ENCODE measurements at places on chromosomes 5 and 9. TPM values are rescaled to one million over a fixed set of nuclear protein-coding genes. Genes with fewer than 3 reads are reported as not detected.

Gene TAS2R1
- not detected for total RNA-seq

- no peak overlapping the region for H3K4me3 ChIP-seq
- H3K27me3 ChIP-seq = no peaks in the 10 kb centered on the region
- no peak overlapping the region for H3K27ac ChIP-seq
- no peaks in the 10 kb centered on the region for H3K36me3 ChIP-seq
- no peaks in the 10 kb centered on the region for H3K4me1 ChIP-seq
Observed at GRCh38 chr5:59768152-59769040, 125.1 kb downstream of the PDE4D start.

DNA sequence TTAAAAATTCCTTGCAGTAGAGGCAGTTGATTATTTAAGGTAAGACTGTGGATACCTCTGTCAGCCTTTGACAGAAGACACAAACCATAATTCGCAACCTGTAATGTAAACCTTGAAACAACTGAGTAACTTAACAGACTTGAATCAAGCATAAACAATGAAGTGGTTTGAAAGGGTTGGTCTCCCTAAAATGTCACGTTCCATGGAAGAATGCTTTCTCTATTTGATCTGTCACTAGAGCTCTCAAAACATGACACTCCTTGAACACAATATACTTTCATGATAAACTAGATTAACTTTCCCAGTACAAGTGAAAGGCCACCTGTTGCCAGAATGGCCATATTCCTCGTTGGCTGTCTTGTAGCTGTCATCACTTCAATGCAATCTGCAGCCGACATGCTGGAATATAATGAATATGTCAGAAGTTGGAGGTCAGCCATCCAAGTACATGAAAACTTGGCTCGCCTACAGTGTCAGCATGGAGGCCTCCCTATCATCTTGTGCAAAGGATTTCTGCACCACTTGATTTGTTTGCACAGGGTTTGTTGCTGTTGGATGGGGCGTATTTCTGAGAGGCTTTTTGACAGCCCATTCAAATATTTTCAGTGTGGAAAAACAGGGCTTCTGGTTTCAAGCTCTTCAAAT, 228.0 kb downstream of the TLE4 start:
- H3K4me1 ChIP-seq = no peaks in the 10 kb centered on the region
- H3K27me3 ChIP-seq = no peaks in the 10 kb centered on the region
- no peak for DNase-seq
- H3K36me3 ChIP-seq = no peaks in the 10 kb centered on the region
- H3K4me3 ChIP-seq = no peak overlapping the region

DNA sequence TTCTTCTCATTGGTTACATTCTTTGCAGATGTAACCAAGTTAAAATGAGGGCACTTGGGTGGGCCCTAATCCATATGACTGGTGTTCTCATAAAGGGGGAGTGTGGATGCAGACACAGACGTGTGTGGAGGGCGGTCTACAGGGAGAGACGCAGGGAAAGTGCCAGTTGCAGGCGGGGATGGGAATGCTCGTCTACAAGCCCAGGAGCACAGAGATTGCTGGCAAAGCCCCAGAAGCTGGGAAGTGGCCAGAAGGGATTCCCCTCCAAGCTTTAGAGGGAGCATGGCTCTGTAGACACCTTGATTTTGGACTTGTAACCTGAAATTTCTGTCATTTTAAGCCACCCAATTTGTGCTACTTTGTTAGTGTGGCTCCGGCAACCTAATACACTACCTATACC, 96.8 kb upstream of the CTSL start:
- DNase-seq = no peak
- H3K36me3 ChIP-seq = no peaks in the 10 kb centered on the region
- H3K4me1 ChIP-seq = no peaks in the 10 kb centered on the region
- no peak overlapping the region for H3K4me3 ChIP-seq
- no peaks in the 10 kb centered on the region for H3K27me3 ChIP-seq
- no peak overlapping the region for H3K27ac ChIP-seq

GRCh38 chr5:149452007-149452664, 73.0 kb upstream of the IL17B start:
- H3K27ac ChIP-seq = peak overlapping the region; percentile 85
- peak; percentile 85 for DNase-seq
- H3K27me3 ChIP-seq = no peaks in the 10 kb centered on the region
- H3K4me1 ChIP-seq = peaks cover 61% of the 10 kb centered on the region

Gene NMRK1
- total RNA-seq = 3.0 TPM

DNA sequence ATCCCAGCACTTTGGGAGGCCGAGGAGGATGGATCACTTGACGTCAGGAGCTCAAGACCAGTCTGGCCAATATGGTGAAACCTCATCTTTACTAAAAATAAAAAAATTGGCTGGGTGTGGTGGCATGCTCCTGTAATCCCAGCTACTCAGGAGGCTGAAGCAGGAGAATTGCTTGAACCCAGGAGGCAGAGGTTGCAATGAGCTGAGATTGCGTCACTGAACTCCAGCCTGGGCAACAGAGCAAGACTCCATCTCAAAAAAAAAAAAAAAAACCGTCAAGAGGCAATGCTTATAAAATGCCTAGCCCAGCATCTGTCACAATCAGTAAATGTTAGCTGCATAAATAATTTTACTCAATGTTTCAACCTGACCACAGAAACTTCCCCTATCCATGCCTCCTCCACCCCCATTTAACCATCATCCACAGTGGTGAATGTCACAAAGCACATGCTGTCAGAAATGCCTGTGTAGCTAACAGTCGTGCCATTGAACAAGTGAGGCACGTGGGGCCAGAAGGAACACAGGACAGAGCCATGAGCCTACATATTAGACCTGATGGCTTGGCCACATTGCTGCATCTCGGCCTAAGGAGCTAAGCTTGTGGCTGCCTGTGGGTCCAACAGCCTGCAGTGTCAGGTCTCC, 16.8 kb upstream of the TCOF1 start:
- H3K27me3 ChIP-seq = peaks cover 31% of the 10 kb centered on the region
- H3K4me1 ChIP-seq = no peaks in the 10 kb centered on the region
- H3K36me3 ChIP-seq = no peaks in the 10 kb centered on the region
- H3K4me3 ChIP-seq = no peak overlapping the region

- H3K27ac ChIP-seq = no peak overlapping the region
- H3K36me3 ChIP-seq = no peaks in the 10 kb centered on the region
- no peaks in the 10 kb centered on the region for H3K27me3 ChIP-seq
- no peaks in the 10 kb centered on the region for H3K4me1 ChIP-seq
- no peak for DNase-seq
Observed at GRCh38 chr5:51746023-51746422, 362.8 kb downstream of the ISL1 start.

Gene BARHL1
- not detected for total RNA-seq

DNA sequence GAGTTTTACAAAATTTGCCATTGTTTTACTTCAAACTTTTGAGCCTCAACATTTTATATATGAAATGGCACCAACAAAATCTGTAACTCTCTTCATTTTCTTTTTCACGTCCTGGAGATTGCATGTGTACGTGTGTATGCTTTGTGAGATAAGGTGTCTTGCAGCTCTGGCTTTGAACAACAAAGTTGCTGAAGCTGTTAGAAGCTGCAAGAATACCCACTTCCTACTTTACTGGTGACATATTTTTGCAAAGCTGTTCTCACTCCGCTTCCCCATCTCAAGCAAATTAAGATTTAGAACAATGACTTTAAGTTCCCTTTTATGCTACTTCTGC, 41.8 kb downstream of the FYB1 start:
- no peak overlapping the region for H3K4me3 ChIP-seq
- H3K27me3 ChIP-seq = no peaks in the 10 kb centered on the region
- H3K4me1 ChIP-seq = peaks cover 20% of the 10 kb centered on the region
- no peaks in the 10 kb centered on the region for H3K36me3 ChIP-seq

Gene SAXO1
- not detected for total RNA-seq

DNA sequence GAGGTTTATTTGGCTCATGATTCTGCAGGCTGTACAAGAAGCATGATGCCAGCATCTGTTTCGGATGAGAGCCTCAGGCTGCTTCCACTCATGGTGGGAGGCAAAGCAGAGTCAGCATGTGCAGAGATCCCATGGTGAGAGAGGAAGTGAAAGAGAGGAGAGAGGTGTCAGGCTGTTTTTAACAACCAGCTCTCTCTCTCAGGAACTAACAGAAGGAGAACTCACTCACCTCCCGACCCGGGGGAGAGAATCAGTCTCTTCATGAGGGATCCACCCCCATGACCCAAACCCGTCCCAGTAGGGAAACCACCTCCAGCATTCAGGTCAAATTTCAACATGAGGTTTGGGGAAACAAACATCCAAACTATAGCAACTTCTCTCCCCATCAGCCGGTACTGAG, 187.7 kb downstream of the ENC1 start:
- H3K4me1 ChIP-seq = no peaks in the 10 kb centered on the region
- H3K27me3 ChIP-seq = no peaks in the 10 kb centered on the region
- DNase-seq = no peak
- H3K36me3 ChIP-seq = no peaks in the 10 kb centered on the region

DNA sequence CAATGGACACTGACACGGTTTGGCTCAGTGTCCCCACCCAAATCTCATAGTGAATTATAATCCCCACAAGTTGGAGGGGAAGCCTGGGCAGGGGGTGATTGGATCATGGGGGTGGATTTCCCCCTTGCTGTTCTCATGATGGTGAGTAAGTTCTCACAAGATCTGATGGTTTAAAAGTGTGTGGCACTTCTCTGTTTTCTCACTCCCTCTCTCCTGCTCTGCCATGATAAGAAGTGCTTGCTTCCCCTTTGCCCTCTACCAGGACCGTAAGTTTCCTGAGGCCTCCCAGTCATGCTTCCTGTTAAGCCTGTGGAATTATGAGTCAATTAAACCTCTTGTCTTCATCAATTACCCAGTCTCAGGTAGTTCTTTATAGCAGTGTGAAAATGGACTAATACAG, 115.8 kb upstream of the KIF2A start:
- no peaks in the 10 kb centered on the region for H3K4me1 ChIP-seq
- H3K27me3 ChIP-seq = no peaks in the 10 kb centered on the region
- H3K27ac ChIP-seq = no peak overlapping the region

DNA sequence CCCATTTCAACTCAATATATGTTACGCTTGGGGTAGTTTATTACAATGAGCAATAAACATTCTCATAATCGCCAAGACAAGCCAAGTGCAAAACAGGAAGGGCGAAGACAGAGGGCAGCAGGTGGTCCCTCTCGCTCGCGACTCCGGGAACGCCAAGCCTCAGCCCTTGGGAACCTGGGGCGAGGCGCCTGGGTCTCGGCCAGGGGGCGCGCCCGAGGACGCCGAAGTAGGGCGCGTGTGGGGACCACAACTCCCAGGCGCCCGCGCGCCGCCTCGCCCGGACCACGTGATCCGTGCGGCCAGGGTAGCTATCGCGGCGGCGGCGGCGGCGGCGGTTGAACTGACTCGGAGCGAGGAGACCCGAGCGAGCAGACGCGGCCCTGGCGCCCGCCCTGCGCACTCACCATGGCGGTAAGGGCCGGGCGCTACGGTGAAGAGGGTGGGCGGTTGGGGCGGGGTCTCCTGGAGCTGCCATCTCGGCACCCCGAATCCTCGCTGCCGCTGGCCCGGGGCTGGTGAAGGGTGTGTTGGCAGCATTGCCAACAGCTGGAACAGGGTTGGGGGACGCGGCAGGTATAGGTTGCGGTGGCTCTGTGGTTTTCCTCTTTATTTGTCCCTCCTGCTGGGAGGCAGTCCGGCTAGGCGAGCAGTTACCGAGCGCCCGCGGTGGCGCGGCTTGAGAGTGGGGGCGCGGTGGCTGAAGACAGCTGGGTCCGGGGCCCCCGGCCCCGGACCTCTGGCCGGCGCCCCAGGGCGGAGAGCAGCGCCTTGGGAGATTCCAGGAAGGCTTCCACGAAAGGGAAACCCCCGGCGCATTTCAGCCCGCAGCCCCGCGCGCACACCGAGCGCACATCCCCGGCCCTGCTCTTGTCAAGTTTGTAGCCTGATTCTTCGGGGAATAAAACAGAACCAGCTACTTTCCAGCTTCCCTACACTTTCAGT, at the start of gene SLC31A2:
Gene SLC31A2 (plus strand): TSS at position 338 of the 942 bp plus-strand sequence. CDS start 68 bp downstream, at position 406.
- H3K36me3 ChIP-seq = no peaks in the 10 kb centered on the region
- peaks cover 6% of the 10 kb centered on the region for H3K27me3 ChIP-seq
- H3K4me3 ChIP-seq = peak within 1 kb of the TSS; percentile 67
- DNase-seq = peak; percentile 95
- peaks cover 11% of the 10 kb centered on the region for H3K4me1 ChIP-seq
- H3K27ac ChIP-seq = peak within 1 kb of the TSS; percentile 43

DNA sequence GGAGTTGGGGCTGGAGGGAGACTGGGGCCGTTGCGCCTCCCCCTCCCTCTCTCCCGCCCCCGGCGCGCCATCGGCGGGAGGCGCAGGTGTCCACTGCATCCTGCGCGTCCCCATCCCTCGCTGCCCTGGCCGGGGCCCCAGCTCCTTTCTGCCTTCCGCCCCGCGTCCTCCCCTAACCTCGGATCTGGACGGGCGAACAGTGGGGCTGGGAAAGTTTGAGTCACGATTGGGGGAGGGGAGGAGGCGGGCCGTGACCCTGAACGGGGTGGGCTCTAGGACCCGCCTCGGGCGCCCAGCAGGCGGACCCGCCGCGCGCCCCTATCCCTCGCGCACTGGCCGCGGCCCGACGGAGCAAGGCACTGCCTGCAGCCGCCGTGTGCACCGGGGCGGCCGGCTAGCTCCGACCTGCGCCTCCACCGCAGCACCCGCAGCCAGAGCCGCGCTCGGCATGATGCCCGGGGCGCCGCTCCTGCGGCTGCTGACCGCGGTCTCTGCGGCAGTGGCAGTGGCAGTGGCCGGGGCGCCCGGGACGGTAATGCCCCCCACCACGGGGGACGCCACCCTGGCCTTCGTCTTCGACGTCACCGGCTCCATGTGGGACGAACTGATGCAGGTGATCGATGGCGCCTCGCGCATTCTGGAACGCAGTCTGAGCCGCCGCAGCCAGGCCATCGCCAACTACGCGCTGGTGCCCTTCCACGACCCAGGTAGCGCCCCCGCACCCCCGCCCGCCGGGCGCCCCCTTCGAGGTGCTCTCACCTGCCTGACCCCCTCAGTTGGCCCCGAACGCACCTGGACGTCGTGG, at the start of gene HMCN2:
Gene HMCN2 (plus strand): TSS at position 330 of the 805 bp plus-strand sequence. CDS start 119 bp downstream, at position 449.
- DNase-seq = peak; percentile 53
- peaks cover 15% of the 10 kb centered on the region for H3K4me1 ChIP-seq
- no peaks in the 10 kb centered on the region for H3K36me3 ChIP-seq
- no peak within 1 kb of the TSS for H3K27ac ChIP-seq
- no peak within 1 kb of the TSS for H3K4me3 ChIP-seq
- H3K27me3 ChIP-seq = peaks cover 65% of the 10 kb centered on the region

DNA sequence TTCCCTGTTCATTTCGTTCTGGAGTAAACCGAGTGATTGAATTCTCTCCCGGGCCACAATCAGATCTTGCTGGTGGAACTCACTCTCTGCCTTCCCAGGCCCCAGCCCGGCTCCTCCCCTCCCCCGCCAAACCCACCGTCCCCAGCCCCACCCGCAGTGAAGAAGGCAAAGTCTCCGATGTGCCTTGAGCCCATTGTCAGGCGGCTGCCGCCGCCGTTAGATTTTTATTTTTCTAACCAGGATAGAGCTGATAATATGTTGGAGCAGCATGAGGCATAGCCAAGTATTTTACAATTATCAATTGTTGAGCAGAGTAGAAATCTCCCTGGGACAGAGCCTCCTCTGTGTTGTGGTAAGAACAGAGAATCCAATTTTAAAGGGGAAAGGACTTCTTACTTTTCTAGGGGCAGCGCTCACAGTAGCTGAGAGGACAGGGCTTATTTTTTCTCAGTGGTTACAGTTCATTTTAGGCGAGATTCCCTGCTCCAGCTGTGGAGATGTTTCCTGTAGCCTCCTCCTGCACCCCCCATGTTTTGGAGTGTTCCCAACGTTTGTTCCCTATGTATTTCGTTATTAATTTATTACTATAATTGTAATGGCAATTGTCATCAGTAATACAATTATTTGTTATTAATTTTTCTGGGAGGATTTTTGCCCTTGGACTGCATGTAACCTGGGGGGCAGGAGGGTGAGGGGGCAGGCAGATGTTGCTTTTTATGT, 1.3 kb downstream of the PSAT1 start:
- H3K4me3 ChIP-seq = peak overlapping the region; percentile 73
- peaks cover 32% of the 10 kb centered on the region for H3K36me3 ChIP-seq
- H3K27ac ChIP-seq = peak overlapping the region; percentile 84
- H3K27me3 ChIP-seq = no peaks in the 10 kb centered on the region
- peak; percentile 71 for DNase-seq

GRCh38 chr5:179870403-179870903, 11.8 kb upstream of the MRNIP start:
- peaks cover 75% of the 10 kb centered on the region for H3K36me3 ChIP-seq
- no peak overlapping the region for H3K4me3 ChIP-seq
- no peaks in the 10 kb centered on the region for H3K27me3 ChIP-seq

Gene PRDM9
- total RNA-seq = 0.47 TPM

All from K562 (cell line).